Uterus (tissue), 4 donors: ENCODE measurements at places on chromosomes 2 and 18. TPM values are rescaled to one million over a fixed set of nuclear protein-coding genes. Genes with fewer than 3 reads are reported as not detected.

DNA sequence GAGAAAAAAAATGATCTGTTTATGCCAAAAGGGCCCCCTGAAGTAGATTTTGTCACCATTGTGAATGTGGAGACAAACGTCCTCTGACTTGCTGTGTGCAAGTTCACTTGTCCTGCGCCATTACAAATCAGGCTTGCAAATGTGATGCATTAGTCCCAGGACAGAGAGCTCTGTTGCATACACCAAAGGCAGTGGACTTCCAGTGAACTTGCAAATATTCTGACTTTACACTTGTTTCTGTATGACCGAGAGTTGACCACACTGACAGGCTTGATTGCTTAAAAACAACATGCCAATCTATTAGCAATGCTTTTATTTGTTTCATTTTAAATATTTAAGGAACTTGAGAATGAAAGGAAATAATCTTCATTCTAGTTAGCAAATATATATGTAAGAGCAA, 293.2 kb downstream of the PLCL1 start:
- DNase-seq: no peak

Gene PROM2
- total RNA-seq: 10.6 TPM

Gene UPP2
- total RNA-seq: 0.28 TPM

DNA sequence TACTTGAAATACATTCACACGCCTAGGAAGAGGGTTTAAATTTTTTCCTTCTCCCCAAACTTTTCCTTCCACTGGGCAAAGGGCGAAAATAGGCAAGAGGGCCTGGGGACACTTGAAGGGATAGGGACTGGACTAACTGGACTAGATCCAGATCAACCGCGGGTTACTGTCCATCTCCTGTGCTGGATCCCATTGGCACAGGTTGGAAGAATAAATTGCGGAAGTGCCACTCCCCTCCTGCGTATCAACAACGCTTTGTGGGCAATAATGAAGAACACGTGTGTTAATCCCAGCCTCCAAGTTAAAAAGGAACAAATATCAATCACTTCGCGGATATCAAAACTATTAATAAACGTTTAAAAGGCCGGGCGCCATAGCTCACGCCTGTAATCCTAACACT, 1.7 kb upstream of the FZD5 start:
- DNase-seq: no peak
